Activated CD4-positive, alpha-beta T cell treated with anti-CD3 and anti-CD28 coated beads, Interleukin-2, amount 10 ng/mL, durations not matched to agents 24 days and 14 days (primary cell): ENCODE measurements at places on chromosomes 1 and 21.

- DNase-seq = no peak
These were observed 9.6 kb upstream of the CHIT1 start for GRCh38 chr1:203239081-203239480.

GRCh38 chr1:153250166-153250565 lies 9.3 kb upstream of the LORICRIN start:
- DNase-seq = no peak

DNA sequence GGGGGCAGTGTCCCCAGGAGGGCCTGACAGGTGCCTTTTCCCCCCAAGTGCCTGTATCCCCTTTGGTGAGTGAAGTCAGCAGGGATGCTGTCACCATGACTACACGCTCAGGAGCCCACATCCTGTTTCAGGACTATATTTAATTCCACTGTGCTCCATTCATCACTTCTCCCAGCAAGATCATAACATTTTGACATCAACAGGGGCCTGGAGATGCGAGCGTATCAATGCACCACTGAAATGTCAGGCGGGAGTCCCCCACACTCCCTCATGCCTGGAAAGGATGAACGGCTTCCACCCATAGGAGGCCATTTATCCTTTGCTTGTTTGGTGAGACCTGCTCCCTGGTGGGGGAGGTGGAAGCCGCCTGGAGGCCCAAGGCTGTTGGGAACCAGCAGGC lies 119.1 kb downstream of the PTPRU start:
- no peak for DNase-seq

DNA sequence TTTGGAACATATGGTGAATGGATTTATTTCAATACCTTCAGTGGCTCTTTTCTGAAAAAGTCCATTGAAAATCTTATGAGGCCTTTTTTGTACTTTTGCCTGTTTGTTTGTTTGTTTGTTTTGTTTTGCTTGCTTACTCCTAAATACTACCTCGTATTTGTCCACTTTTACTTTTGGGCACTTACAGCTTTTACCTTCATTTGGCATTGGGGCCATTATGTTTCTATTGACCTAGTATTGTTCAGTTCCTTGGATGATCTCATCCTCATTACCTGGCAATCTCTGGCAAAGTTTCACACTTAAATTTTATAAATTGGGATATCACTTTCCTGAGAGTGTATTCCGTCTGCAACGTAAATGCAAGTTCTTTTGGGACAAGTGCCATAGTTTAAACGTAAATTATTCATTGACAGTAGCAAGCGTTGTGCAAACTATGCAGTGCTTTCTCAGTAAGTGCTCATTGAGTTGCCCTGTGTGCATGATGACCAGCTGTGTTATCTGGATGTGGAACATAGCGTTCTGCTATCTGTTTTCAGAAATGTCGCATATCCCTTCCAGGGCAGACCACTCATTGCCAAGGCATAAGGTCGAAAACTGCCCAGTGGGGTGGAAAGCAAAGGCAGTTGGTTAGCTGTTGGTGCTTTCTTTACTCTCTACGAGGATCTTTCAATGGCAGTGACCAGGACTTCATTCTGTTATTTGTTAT lies 51.1 kb downstream of the LRRC8D start:
- DNase-seq = no peak

- no peak for DNase-seq
These were observed 247.5 kb downstream of the LMX1A start for GRCh38 chr1:165109013-165109412.

GRCh38 chr1:245398180-245398579 lies 243.4 kb downstream of the KIF26B start:
- DNase-seq = no peak

DNA sequence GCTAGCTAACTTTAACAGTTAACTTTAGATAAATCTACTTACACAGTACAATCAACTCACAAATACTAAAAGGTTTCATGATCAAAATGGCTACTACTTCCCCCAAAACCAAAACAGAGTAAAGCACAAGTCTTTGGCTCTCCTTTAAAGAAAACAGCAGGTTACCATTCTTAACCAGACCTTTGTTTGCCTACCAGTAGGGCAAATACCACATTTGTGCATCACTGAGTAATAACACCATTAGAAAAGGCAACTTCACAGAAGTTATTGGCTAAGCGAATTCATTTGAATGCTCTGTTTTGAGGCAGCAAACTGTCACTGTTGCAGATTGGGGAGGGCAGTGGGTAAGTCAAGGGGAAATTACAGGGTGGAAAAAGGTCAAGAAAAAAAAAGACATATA lies 17.3 kb upstream of the SERPINC1 start:
- DNase-seq = no peak

DNA sequence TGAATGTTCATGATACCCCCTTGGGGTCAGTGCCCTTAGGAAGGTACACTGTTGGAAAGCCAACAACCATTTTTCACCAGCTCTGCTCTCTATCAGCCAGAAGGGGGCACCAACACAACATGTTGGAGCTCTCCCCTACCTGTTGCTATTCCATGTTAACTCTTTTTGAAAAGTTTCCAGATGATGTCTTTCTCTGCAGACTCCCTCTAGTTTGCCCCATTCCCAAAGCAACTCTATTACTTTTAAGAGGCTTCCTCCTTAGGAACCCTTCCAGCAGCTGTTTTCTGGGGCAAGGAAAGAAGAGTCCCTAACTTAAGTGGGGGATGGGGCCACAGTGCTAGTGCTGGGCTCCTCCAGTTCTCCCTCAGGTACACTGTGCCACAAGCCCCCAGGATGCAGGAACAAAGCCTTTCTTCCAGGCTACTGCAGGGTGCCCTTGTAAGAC lies 22.9 kb upstream of the NDC1 start:
- peak; percentile 86 for DNase-seq
